ENCODE measurements at places on chromosomes 12 and 14.
A peak's percentile ranks its signal among the peaks of the same experiment; 100 is the strongest.

GRCh38 chr14:50816395-50817047 lies 14.4 kb downstream of the NIN start:
- no peak for DNase-seq

DNA sequence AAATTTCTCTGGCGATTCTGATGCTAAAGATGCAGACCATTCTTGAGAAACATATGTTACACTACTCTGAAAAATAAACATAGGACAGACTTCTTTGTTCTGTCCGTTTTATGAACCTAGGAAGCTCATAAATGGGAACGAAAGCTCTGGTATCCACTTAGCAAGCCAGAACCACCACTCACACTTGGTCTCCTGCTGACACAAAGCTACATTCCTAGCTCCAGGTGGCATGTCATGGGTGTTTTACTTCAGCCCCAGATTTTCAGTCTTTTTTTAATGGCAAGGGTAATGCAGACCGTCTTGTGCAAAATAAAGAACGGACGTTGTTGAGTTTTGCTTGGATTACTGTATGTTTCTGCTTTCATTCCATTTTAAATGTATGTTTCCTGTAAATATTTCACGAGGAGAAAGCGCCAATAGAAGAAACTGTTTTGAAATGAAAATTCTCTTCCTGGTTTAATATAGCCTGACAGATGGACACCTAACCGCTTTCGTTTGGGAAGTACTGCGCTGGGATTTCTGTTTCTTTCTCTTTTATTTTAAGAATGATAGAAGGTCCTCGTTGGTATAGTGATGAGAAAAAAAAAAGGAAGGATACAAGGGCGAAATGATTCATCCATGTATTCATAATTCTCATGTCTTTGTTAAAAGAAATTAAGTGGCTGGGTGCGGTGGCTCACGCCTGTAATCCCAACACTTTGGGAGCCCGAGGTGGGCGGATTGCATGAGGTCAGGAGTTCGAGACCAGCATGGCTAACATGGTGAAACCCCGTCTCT lies 871 bp upstream of the COQ5 start:
- no peak for DNase-seq

DNA sequence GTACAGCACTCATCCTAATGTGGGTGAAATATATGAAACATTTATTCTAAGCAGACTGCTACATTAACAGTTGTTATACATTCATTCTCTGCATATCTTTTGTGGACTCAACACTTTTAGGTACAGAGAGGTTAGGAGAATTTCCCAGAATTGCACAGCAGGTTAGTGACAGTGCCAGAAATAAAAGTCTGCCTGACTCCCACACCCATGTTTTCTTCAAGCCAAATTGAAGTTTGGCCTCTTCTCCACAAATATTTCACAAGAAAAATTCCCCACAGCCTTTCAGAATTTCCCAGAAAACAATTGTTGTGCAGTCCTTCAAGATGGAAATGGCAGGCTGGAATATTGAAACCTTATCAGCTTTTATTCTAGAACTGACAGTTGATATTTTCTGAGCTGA lies 464.8 kb downstream of the RAD51B start:
- DNase-seq: no peak

DNA sequence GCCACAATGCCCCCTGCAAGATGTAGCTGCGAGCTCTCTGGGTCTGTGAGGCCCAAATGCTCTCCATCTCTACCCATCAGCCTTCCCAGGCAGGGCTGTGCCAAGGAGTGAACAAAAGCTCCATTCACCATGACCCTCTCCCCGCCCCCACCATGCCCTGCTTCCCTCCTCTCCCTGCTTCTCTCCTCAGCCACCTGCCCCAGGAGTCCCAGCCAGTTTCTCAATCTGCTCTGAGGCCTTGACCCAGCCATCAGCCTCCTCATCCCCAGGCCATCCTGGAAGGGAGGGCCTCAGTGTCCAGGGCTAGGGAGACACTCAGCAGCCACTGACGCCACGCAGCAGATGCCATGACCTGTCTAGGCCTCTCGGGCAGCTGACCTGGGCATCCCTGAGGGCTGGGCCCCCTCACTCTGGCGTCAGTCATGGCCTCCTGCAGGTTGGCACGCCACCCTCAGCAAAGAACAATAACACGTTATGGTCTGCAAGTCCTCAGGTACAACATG lies 8.5 kb upstream of the KRT5 start:
- DNase-seq: no peak

GRCh38 chr12:120496413-120497340 lies 764 bp downstream of the DYNLL1 start:
- peak; percentile 19 for DNase-seq

GRCh38 chr14:58782011-58782410 lies 144.2 kb downstream of the DACT1 start:
- DNase-seq: no peak

DNA sequence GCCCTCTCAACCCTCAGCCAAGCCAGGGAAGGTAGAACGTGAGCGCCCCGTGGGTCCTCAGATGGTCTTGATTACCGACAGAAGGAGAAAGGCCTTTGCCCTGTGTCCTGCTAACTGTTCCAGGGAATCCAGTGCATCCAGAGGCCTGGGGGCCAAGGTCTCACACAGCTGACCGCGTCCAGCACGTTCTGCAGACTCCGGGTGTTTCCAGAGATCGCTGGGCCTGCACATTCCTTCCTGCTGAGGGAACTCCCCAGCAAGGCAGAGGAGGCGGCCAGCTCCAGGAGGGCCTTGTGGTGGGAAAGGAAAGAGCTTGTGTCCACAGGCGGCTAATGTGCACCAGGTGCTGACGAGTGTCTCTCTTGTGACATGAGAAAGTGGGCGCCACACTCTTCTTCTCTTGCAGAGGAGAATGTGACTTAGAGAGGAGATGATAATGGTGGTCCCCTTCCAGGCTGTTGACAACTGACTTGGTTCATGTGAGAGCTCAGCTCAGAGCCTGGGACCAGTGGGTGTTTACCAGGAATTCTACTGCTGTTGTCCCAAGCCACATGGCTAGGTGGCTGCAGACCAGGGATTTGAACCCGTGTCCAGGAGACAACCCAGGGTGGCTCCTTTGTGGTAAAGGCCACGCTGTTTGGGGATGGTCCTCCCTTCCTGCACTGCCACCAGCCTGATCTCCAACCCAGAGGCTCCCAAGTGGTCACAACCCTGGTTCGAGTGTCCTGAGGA lies 46.8 kb upstream of the DLK1 start:
- DNase-seq: no peak

DNA sequence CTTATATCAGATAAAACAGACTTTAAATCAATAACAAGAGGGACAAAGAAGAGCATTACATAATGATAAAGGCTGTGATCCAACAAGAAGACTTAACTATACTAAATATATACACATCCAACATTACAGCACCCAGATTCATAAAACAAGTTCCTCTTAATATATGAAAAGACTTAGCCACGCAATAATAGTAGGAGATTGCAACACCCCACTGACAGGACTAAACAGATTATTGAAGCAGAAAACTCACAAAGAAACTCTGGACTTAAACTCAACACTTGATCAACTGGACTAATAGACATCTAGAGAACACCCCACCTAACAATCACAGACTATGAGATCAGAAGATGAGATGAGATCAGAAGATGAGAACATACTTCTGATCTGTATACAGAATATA lies 5.7 kb upstream of the CLEC14A start:
- no peak for DNase-seq

GRCh38 chr12:115149685-115150378 lies 465.9 kb upstream of the TBX3 start:
- no peak for DNase-seq

Measured in activated naive CD4-positive, alpha-beta T cell (primary cell).